K562 (cell line): ENCODE measurements at places on chromosomes 2 and 18.

GRCh38 chr18:75346671-75347070 lies 80.8 kb downstream of the SMIM21 start:
- DNase-seq: no peak

DNA sequence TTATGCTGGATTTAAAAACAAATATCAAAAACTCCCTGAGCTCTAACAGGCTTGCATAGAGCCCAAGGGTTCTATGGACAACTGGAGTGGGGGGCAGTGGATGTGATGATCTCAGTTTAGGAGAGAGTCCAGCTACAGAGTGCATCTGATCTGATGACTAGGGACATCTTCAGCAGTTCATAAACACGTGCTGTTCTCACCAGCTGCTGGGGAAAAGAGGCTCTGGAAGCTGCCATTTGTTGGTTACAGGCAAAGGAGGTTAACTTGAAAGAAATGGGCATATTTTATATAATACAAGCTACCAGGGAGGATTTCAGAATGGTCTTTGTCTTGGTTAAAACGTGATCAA lies 36.0 kb upstream of the ZNF396 start:
- DNase-seq: no peak

- no peak for DNase-seq
Observed at GRCh38 chr18:72128649-72129048, 415.5 kb downstream of the CBLN2 start.

- DNase-seq: no peak
Observed at GRCh38 chr2:1209761-1210160, 203.5 kb upstream of the TPO start.

GRCh38 chr18:79784071-79784913 lies 13.4 kb upstream of the KCNG2 start:
- no peak for DNase-seq

- no peak for DNase-seq
Observed at GRCh38 chr18:79912409-79912991, 39.0 kb downstream of the SLC66A2 start.

DNA sequence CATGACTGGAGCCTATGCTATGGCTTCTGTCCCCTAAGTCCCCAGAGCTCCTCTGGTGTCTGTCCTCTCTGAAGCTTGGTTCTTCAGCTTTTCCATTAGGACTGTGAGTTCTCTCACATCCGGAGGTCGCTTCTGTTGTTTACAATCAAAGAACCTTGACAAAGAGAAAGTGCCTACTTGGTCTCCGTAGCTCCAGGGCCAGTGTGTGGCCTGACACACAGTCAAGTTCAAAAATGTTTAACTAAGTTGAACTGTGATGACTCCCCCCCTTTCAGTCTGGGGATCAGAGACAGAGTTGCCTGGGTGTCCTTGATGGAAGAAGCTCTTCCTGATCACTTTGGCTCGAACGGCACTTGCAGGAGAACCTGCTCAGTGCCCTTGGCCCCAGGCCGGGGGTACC lies 26.3 kb upstream of the YWHAQ start:
- DNase-seq: no peak

DNA sequence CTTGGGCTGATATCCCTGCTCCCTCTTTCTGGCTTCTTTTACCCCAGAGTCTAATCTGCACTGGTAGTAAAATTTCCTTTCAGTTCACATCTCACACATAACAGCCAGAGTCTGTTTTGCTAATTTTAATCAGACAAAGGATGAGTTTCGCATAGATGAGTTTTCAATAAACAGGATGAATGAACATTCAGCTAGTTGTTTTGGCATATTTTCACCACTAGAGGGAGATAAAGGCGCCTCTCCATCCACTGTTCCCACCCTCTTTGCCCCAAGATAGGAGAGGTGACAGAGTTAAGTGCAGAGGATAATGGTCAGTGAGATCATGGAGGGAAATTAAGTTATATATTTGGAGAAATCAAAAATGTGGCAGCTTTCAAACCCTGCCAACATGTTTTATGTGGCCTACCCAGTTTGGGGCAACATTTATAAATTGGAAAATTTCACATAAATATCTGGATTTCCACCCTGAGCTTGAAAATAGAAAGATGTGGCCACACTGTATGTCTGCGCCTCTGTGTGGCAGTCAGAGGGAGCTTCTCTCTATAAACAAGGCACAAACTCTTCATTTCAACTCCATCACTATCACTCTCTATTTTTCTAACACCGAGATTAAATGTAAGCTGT lies 48.5 kb upstream of the DTNA start:
- peak; percentile 63 for DNase-seq

- no peak for DNase-seq
Observed at GRCh38 chr18:3319399-3319798, 57.5 kb downstream of the MYL12B start.

- no peak for DNase-seq
Observed at GRCh38 chr2:30769891-30770462, 37.3 kb downstream of the CAPN13 start.

DNA sequence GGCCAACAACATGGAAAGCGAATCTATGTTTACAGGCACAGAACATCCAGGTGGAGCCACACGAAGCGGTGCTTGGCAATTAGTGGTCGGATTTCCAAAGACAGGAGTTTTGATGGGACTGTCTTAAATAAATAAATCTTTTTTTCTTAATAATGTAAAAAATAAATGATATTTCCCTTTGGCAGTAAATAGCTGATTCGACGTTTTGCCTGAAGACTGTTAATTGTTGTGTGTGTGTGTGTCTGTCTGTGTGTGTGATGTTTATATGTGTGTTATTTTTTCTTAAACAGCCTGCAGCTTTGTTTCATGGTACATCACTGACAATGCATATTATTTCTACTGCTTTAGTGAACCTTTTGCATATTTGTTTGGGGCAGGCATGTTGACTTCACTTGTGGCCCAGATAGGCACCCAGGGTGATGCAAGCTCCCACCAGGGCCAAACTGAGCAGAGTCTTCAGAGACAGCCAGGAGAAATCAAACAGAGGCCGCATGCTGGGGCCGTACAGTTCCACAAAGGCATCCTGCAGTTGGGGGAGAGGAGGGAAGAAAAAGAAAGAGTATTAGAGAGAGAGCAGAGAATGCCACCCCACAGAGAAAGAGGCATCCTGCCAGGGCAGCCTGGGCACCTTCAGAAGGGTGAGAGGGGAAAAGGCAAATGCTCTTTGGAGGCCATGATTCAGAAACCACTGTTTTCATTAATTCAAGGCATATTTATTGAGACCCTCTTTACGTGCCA lies 191.2 kb downstream of the BCL2 start:
- DNase-seq: no peak

- no peak for DNase-seq
Observed at GRCh38 chr2:237714690-237715458, 83.7 kb upstream of the RBM44 start.

- no peak for DNase-seq
Observed at GRCh38 chr18:31710826-31711225, 26.4 kb upstream of the B4GALT6 start.

- DNase-seq: no peak
Observed at GRCh38 chr2:38406597-38407110, 29.6 kb upstream of the ATL2 start.

GRCh38 chr2:232219496-232219870 lies 159.1 kb upstream of the ALPP start:
- no peak for DNase-seq

GRCh38 chr2:5549771-5550170 lies 142.4 kb upstream of the SOX11 start:
- no peak for DNase-seq

DNA sequence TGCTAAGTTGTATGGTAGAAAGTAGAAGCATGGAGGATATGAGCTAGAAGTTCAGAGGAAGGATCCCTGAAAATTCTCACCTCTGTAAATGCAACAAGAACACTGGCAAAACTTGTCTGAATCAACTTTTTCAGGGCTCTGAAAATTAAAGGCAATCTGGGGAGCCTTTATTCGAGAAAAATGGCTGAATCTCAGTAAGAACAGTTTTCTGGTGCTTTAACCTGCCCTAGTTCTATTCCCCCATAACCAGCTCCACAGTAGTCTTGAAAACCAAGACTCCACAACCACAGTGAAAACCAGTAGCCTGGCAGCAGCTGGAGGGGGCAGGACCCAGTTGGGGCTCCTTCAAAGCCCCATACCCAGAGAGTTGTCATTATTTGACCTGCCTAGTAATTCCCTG lies 42.6 kb downstream of the ALPK2 start:
- no peak for DNase-seq

- DNase-seq: no peak
Observed at GRCh38 chr2:102453501-102453900, 19.5 kb upstream of the SLC9A4 start.

- DNase-seq: no peak
Observed at GRCh38 chr2:64112016-64112415, 32.2 kb downstream of the PELI1 start.
